ENCODE measurements at places on chromosomes 6 and 20. TPM values are rescaled to one million over a fixed set of nuclear protein-coding genes. Genes with fewer than 3 reads are reported as not detected.

DNA sequence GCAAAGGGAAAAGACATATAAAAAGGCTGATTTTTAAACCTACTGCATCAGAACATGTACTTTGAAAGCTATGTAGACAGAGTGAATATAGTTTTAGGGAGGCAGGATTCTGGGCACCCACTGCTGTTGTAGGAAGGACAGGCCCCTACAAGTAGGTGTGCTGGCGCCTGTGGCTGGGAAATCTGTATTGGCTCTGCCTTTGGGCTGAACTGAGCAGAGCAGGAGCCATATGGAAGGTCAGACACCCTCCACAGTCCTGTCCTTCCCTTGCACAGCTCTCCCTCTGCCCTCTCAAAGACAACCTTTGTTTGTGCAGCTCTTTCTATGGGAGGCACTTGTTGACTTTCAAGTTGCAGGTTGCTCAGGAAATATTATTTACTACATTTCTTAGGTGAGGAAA is 18.4 kb upstream of the ULBP3 start:
- DNase-seq = no peak

DNA sequence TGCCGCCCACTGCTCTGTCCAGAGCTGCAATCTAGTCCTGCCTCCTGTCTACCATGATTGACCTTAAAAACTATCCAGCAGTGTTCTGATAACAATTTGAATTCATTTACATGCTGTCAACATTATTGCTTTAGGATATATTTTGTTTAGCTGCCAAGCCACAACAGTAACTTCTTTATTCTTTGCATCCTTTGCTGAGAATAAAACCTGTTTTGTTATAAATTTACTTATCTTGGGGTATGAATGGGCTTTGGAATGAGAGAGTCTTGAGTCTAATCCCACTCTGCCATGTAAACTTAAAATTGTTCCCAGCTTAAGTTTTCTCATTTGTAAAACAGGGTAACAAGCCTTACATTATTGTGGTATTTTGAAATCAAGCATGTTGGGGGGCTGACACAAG is 116.4 kb downstream of the FLRT3 start:
- no peak for DNase-seq

DNA sequence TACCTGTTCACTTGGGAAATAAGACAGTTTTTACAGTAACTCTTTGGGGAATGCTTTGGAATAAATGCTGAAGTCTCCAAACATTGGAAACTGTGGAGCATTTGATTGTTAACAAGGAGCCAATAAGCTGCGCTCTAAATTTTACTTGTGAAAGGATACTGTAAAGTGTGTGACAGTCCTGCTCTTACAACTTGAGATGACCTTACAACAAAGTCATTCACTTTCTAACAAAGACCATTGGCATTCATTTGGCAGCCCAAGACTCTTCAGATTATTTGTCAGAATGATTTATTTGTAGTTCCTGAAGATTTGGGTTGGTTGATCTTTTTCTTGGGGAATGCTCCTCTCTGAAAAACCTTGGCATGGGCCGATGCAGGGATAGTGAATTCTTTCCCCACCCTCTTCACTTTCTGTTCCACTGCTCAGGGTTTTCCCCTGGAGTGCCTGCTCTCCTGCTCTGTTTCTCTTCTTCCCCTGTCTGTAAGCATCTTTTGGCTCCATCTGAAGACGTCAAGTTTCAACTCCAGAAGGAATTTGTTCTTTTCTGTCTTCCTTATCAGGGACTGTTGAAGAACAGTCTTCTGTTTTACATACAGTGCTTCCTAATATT is 116.4 kb downstream of the AKAP7 start:
- no peak for DNase-seq

- DNase-seq = no peak
Measured at GRCh38 chr20:23374441-23374840, 12.5 kb downstream of the GZF1 start.

DNA sequence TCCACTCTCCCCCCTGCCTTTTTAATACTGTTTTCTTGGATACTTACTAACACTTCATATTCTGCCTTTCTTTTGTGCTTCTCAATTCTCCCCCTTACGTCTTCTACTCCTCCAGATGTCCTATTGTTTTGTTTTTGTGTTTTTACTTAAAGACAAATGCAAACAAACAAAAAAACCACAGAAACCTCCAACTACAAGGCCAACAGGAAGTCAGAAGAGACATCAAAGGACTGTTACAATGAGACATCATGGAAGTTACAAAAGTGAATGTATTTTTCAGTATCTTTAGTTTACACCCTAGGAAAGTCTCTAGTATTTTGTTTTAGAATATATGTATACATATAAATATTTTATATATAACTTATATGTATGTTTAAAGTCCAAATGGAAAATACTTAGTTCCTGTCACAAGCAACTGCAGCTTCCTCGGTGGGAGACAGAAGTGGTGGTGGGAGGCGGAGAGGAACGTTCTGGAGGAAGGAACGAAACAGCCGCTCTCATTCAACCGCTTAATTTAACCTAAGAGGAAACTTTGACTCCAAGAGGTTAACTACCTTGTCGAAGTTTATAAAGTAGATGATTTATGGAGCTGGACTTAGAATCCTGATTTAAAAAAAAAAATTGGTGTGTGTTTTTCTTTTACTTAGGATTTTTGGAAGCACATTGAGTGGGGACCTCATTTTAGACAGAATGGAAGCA is 168.9 kb upstream of the PDE10A start:
- no peak for DNase-seq

DNA sequence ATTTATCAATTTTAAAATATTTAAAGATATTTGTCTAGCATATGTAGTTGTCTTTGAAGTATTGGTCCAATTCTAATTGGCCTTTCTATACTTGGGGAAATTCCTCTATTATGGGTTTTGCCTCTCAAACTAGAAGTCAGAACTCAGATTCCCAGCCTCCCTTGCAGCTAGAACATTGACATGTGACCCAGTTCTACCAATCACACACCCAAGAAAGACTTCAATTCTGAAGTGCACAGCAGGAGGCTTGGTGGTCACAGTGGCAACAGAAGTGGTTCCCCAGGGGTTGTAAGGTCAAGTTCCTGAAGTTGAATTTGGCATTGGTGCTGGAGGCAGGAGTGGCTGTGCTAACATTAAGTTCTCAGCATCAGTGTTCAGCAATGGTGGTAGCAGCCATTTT is 14.8 kb upstream of the FKBP5 start:
- no peak for DNase-seq

- no peak for DNase-seq
Measured at GRCh38 chr20:36613974-36614373, 8.4 kb downstream of the RAB5IF start.

DNA sequence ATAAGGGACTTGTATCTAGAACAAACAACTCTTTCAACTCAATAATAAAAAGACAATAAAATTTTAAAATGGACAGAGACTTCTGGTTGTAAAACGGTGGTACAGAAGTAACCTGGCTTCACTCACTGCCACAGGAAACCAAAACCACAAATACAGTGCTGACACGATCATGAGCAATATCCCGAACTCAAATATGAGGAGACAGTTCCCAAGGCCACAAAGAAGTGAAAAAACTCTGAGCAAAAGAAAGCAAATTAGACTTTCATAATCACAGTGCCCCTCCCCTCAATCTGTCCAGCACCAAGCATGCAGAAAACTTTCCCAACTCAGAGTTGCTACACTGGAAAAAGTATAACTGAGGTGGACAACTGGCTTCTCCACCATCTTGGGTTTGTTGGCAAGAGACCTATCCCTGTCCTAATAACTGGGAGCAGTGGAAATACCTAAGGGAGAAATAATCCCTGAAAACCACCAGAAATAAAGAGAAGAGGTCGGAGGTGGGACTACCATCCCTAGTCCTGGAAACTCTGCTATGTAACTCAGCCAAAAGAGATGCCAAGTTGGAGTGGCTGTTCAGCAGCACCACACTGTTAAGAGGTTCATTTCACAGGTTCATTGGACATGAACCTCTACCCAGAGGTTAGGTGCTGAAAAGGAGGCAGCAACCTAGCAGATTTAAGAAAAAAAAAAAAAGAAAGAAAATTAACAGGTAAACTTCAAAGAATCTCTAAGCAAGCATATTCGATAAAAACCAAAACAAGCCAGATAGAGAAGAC is 55.5 kb downstream of the REV3L start:
- no peak for DNase-seq

GRCh38 chr20:40600441-40601219 is 88.4 kb downstream of the MAFB start:
- DNase-seq = no peak

- no peak for DNase-seq
Measured at GRCh38 chr6:138726757-138727097, 46.8 kb upstream of the CCDC28A start.

GRCh38 chr20:9886227-9886626 is 47.4 kb upstream of the PAK5 start:
- no peak for DNase-seq

- DNase-seq = no peak
Measured at GRCh38 chr6:65728879-65729479, 22.0 kb upstream of the EYS start.

GRCh38 chr20:3732327-3733118 is at the start of gene HSPA12B:
Gene HSPA12B (plus strand): TSS chr20:3732685. CDS start chr20:3738675, 5,990 bp downstream.
- DNase-seq = no peak

The HLA-DQA1 gene
- 16.0 TPM for total RNA-seq

The HSD17B8 gene
- total RNA-seq = 7.6 TPM

The SOX18 gene
- 4.5 TPM for total RNA-seq

The GTSF1L gene
- not detected for total RNA-seq

Data from urinary bladder (tissue), 4 donors.